ENCODE measurements at places on chromosomes 1 and 21.

DNA sequence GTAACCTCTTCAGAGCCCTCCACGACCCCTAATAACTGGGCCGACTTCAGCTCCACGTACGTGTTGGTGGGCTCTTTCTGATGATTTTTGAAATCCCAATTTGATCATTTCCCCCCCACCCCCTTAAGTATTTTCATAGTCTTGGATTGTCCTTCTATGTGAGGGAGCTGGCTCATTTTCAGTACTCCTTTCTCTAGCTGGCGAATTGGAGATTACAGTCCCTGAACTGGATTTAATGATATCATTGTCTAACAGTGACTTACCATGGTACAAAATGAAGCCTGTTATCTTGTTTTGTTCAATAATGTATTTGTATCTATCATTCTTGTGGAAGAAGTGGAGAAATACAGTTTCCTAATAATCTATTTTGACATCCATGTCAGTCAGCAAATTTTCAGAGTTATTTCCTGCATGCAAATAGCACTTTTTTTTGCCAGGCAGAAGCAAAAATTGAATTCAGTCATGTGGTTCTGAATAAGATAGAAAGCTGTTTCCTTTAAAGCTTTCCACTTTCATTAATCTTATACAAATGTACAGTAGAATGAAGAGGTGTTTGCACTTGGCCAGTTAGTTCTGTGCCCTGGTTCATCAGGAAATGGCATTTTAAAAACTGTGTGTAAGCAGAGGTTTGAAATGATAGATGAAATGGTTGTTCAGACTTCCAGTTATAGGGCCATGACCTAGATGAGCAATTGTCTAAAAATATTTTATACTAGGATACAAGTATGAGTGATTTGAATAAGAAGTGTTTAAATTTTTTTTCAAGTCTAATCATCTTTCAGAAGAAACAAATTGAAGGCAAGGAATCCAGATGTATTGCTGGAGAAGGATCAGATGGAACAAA is 104.2 kb downstream of the ATP5PO start:
- DNase-seq: no peak

GRCh38 chr21:32314806-32315205 is 16.2 kb downstream of the MRAP start:
- no peak for DNase-seq

DNA sequence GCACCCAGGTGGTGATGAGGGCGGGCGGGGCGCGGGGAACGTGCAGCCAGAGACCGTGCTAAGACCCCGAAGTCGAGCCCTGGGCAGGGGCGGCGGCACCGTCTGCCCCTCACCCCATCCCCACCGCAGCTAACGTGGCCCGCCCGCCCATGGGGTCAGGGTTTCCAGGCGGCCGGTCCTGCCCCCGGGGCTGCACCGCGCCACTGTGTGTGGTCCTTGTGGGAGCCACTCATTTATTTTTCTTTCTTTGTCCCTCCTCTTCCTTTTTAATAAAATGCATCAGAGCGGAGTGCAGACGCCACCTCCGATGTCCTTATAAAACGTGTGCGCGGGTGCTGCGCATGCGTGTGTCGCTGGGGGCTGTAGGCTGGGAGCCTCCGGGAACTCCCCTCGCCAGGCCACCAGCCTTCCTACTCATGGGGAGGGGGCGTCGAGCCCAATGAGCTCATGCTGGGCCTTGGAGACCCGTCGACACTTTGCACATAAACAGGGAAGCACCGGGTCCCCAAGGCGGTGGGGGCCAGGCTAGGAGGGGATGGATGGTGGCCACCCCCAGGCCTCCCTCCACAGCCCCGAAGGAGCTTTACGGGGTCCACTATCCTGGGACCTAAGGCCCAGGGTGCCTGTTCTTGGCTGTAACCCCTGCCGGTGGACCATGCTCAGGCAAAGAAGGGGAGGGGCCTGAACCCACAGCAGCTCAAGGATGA is 59.9 kb downstream of the WNT9A start:
- DNase-seq: no peak

GRCh38 chr1:39717809-39718208 is 20.9 kb upstream of the PPIE start:
- no peak for DNase-seq

- DNase-seq: no peak
These were observed 104.2 kb upstream of the SLC45A1 start for GRCh38 chr1:8213676-8214075.

DNA sequence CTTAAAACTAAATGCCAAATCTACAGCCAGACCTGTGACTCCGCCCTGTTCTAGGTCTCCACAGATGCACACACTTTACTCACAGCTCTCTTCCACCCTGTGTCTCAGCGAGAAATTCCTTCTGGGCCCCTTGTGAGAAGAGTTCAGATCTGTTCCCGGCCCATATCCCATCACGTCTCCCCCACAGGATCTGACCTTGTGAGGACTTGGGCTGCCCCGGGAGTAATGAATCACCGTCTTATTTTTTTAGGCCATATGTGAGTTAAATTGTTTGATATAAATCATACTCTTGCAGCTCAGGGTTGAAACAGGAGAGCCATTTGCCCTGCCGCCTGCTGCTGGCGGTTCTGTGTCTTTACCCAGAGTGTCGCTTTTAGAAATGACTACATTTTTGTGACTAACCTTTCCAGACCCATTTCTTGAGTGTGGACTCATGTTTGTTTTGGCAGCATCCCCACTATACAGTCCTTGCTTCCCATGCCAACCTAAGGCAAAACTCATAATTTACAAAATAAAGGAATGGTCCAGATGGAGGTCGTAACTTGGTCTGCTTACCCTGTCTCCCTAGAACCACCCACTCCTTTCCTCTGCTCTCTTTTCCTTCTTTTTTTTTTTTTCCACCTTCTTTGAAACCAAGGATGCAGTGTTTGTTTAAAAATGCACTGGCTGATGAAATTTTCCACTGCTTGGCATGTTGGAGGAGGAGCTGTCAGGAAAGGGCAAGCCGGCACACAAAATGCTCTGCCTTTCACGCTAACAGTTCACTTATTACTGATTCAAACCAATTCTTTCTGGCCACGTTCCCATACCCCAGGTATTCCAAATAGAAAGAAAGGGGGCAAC is 98.0 kb upstream of the C1orf105 start:
- no peak for DNase-seq

DNA sequence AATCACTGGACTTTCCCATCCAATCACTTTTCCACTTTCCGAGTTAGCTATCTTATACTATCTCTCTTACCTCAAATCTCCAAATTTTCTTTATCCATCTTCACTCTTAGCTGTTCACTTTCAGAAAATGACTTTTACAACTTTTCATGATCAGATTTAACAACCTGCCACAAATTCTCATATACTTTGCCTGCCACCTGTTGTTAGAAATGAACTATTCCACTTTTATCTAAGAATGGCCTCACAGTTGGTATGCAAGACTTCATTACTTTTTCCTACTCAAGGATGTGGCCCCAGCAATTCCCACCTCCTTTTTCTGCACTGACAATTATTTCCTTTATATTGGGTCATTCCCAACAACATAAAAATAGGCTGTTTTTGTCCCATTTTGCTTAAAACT is 93.6 kb upstream of the DEPDC1 start:
- no peak for DNase-seq

DNA sequence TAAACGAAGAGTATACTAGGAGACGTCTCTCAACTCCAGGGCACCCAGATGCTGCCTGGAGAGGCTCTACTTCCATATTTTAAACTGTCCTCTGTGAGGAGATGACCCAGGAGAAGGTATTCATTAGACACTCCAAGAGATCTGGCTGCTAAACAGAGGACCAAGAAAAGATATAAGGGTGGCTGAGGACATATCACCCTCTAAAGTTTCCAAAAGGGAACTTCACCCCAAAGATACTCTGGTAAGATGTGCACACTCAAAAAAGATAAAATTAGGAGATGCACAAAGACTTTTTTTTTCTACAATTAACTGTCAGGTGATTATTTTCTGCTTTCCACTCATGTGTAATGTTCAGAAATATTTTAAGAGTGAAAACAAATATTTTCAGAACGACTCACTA is 1.4 kb downstream of the ZNF670 start:
- DNase-seq: no peak

DNA sequence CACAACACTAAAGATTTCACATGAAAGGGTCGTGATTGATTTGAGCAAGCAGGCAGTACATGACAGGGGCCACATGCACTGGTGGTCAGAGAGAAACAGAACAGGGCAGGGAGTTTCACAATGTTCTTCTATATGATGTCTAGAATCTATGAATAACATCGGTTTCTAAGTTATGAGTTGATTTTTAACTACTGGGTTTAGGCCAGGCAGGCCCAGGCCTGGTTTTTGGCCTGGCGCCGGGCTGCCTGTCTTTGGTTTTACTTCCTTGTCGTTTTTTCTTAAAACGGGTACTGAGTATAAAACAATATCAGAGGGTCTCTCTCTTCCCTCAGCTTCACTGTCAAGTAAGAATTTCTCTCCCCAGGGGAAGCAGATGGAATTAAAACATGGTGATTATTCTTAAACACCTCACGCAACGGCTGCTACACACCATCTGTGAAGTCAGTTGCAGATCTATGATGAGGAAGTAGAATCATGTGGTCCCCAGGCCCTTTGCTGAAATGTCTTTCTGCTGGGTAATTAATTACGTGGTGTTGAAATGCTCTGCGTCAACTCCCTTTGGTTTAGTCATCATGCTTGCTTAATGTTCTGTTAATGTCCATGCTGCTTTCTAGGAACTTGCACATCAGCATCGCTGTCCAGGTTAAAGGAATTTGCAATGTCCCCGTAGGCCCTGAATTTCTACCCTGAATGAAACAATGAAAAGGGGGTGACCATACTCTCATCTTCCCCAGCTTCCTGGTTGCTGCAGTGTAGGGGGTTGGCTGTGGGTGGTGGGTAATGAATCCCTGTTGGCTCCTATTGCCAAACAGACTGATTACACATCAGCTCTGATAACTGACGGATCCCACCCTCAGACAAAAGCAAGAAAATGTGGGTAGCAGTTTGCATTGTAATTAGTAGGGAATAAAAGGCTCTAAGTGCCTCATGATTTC is 70.3 kb downstream of the SERINC2 start:
- no peak for DNase-seq

DNA sequence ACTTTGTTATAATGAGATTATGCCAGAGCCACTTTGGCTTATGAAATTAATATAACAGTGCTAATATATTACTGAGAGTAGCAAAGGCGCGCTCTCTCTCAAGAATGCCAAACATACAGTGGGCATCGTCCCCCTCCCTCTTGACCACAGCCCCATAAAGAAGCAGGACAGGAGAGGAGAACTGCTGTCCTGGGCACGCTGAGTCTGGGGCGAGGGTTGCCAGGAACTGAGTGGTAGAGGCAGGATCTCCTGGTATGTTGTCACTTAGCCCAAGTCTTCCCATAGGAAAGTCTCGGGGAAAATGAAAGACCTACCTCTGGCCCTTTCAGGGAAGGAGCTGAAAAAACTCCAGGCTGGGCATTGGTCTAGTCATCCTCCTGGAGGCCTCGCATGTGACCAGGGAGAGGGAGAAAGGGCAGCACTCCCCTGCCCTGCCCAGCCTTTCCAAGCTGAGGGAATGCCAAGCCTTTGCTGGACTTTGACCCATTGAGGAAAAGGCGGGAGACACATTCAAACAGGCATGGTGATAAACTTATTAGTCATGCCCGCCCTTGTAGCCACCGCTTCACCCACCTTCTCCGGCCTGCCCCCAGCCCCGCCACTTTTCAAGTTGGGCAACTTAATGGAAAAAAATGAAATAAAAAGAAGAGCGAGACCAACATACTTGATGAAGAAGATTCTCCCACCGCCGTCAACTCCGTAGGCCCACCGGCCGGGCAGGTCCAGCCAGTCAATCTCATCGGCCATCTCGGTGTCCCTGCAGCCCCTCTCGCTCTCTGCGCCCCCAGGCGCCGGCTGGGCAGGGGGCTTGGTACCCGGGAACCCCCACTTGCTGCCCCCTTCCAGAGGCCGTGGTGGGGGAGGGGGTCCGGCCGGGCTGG is 17.4 kb upstream of the PLEKHA6 start:
- DNase-seq: no peak

DNA sequence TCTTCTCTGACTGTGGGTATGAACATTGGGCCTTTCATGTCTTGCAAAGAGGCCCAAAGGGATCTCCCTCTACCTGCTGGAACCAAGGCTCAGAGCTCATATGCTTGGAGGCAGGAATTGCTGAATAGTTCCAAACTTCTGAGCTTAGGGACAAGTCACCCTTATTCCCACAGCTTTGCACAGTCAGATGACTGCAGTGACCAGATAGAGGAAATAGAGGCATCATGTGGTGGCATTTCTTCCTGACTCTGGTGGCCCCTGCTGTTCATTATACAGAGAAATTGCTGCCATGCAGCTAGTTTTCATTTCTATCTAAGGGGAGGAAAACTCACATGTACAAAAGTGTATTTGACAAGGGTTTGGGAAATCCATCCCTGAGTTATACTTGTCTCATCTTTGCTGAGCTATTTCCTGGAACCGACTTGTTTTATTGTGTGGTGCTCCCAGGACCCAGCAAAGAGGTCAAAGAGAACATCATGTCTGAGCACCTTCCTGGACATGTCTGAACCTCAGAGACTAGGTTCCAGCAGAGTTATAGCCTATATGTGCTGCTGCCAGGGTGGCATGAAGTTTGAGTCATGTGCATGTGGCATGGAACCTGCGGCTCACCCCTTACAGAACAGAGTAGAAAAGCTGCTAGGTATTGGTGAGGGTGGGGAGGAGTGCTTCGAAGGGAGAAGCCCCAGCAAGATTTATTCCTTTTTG is 131.2 kb downstream of the PIK3R3 start:
- no peak for DNase-seq

- no peak for DNase-seq
These were observed 95.6 kb upstream of the KCNK1 start for GRCh38 chr1:233518344-233518743.

DNA sequence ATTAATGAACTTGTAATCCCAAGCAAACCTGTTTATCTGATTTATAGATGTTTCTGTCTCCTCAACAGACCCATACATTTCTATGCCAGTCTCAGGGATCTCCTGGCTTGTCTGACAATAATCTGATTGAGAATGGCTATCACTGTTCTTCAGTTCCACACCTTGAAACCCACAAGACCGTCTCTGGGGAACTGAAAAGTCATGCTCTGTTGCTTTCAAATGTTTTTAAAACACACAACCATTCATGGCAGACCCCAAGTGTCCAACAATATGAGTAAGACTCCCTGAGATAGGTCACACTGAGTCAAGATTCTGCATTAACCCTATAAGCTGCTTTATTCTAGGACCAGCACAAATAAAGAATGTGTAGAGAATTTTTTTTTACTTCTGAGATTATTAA is 611.2 kb upstream of the PLXNA2 start:
- no peak for DNase-seq

- no peak for DNase-seq
These were observed 41.0 kb upstream of the PTPRC start for GRCh38 chr1:198597690-198598430.

GRCh38 chr1:81876901-81877733 is 76.4 kb downstream of the ADGRL2 start:
- DNase-seq: no peak

DNA sequence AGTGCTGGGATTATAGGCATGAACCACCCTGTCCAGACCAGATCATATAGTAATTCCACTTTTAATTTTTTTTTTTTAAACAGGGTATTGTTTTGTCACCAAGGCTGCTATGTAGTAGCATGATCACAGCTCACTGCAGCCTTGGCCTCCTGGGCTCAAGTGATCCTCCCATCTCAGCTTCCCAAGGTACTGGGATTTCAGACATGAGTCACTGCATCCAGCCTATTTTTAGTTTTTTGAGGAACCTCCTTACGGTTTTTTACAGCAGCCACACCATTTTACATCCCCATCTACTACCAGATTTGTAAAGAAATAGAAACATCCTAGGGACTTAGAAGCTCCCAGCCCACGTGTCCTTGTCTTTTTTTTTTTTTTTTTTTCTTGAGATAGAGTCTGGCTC is 24.0 kb downstream of the L1TD1 start:
- DNase-seq: no peak
